Smooth muscle cell of the umbilical artery (primary cell): ENCODE measurements at places on chromosomes 1 and 21. TPM values are rescaled to one million over a fixed set of nuclear protein-coding genes. Genes with fewer than 3 reads are reported as not detected.

The STYXL2 gene
- not detected in 2 replicates for total RNA-seq

The KIAA0040 gene
- 0.05 TPM in 1 of 2 replicates, not detected in the other for total RNA-seq

The NBPF19 gene
- total RNA-seq = 13.1 and 23.6 TPM in 2 replicates

The CNTN2 gene
- total RNA-seq = not detected in 2 replicates

The SYTL1 gene
- 0.23 and 0.59 TPM in 2 replicates for total RNA-seq
